NCI-H774 (cell line): ENCODE measurements at places on chromosomes 7 and 10.
A peak's percentile ranks its signal among the peaks of the same experiment; 100 is the strongest.

GRCh38 chr10:110641256-110641655 is 2.9 kb upstream of the RBM20 start:
- no peak for DNase-seq

DNA sequence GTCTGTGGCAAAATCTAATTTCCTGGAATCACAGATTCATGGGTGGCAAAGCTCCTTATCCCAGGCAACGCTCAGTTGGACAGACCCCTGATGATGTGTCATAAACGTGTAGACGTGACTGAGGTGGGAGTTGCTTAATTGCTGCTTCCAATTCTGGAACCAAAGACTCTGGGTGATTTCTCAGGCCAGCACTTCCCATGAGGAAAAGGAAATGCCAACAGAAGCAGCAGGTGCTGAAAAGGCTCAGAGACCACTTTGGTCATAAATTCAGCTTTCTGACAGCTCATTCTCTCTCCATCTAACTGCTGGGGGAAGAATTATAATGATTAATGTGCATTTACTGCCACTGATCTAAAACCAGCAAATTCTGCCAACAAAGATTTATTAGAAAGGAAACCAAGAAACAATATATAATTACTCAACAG is 88.7 kb downstream of the OSBPL3 start:
- no peak for DNase-seq

GRCh38 chr7:152587366-152587765 is 88.6 kb downstream of the XRCC2 start:
- DNase-seq, result no peak

GRCh38 chr7:75951506-75951905 is 36.6 kb downstream of the POR start:
- no peak for DNase-seq

GRCh38 chr10:97811958-97812357 is 37.7 kb upstream of the GOLGA7B start:
- DNase-seq, result no peak

DNA sequence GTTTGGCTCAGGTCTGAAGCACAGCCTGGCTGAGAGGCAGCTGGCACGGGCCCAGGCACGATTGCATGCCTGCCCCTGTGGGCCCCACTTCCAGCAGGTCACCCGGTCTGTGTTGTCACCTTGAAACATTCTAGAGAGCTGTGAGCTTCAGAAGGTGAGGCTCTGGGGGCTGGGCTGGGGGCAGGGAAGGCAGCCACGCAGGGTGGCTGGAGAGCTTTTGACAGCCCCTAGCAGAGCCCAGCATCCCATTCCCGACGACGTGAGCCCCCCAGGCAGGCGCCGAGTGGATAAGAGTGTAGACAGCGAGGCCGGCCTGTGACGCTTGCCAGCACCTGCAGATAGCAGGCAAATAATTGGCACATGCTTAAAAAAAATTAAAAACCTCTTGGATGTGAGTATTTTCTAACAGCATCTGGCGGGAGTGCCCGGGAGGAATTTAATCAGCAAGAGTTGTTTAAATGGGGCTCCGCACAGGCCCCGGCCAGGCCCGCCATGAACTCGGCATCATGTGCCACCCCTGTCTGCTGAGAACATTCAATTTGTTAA is 212.0 kb upstream of the TBX20 start:
- DNase-seq, result no peak

DNA sequence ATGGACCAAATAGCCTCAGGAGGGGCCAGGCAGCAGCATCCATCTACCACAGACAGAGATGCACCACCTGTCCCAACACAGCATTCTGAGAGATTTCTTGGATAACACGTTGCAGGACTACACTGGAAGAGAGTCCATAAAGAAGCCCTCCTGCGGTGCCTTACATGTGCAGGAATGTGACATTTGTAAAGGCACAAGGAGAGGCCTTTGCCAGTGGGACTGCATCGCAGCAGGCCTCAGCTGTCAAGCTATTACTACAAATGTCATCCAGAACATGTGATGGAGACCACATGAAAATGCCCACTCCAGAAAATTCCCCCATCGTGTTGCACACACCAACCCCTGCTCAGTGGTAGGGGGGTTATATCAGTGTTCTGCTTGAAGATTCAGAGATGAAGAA is 77.4 kb downstream of the ATXN7L1 start:
- no peak for DNase-seq

GRCh38 chr7:155732286-155732685 is 80.0 kb downstream of the SHH start:
- DNase-seq, result no peak

DNA sequence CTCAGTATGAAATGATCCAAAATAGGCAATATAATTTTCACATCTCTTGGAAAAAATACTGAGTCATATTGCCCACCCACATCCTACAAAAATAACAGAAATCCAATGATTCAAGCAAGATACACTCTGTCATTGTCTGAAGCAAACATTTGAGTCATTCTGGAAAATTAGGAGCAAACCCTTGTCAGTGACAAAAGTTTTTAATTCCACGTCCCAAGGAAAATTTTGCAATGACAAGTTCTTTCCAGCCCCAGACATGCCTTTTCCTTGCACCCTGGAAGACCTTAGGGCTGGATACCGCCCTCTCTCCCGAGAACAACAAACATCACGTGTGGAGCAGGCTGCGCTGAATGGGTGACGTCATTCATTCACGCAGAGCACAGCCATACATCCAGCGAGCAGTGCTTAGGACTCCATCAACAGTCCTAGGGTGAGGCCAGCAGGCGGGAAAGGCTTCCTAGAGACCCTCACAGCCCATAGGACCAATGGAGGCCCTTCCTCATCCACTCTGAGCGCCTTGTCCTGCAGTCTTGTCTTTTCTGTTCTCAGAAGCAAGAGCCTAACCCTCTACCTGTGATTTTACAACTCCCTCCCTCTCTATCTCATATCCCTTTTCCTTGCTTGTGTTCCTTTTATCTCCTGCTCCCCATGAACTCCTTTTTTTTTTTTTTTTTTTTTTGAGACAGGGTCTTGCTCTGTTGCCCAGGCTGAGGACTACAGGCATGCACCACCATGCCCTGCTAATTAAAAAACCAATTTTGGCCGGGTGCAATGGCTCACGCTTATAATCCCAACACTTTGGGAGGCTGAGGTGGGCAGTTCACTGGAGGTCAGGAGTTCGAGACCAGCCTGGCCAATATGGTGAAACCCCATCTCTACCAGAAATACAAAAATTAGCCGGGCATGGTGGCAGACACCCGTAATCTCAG is 23.5 kb upstream of the KDM7A start:
- DNase-seq, result peak; percentile 19

GRCh38 chr7:151088856-151089699 is 2.8 kb downstream of the AGAP3 start:
- no peak for DNase-seq
